ENCODE measurements at places on chromosomes 1 and 21.

DNA sequence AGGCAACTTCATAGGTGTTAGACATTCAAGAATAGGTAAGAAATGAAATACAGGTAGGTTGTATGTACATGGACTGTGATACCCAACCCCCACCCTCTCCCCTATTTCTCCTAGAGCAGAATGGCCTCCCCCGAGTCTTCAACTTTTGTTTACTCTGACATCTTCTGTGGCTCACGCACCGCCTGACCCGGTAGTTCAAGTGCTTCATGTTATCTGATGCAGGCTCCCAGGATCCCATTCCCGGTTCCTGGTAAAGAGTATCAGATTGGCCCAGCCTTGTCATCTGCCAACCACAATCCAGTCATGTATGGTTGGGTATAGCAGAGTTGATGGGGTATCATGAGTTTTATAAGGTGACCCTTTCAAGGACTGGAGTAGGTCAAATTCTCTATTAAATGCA is 9.1 kb downstream of the GNAI3 start:
- no peak for DNase-seq

DNA sequence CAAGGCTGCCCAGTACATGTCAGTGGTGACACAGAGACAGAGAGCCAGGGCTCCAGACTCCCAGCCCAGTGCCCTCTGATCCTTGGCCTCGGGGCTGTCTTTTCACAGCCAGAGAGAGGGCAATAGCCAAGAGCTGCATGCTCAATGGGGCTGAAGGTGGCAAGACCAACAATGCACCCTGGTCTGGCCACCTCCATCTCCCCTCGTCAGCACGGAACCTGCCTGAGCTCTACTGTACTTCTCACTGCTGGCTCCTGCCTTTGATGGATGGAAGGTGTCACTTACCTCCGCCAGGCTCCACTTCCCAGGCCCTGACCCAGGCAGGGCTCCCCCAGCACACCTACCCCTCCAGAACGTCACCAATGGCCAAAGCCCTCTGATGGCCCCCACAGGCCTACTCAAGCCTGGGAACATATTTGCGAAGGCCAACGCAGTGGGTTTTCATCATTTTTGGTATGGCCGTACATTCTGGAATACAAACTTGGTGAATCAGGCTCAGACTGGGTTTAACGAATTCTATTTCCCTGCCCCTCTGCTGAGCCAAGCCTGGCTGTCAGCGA is 88.1 kb downstream of the DMRTB1 start:
- DNase-seq = no peak

GRCh38 chr1:225824533-225824941 is 14.6 kb downstream of the EPHX1 start:
- no peak for DNase-seq

GRCh38 chr1:90550626-90551406 is 166.3 kb downstream of the BARHL2 start:
- no peak for DNase-seq

GRCh38 chr1:3743826-3744225 is 8.4 kb upstream of the CCDC27 start:
- no peak for DNase-seq
